ENCODE measurements at places on chromosomes 1 and 21.

DNA sequence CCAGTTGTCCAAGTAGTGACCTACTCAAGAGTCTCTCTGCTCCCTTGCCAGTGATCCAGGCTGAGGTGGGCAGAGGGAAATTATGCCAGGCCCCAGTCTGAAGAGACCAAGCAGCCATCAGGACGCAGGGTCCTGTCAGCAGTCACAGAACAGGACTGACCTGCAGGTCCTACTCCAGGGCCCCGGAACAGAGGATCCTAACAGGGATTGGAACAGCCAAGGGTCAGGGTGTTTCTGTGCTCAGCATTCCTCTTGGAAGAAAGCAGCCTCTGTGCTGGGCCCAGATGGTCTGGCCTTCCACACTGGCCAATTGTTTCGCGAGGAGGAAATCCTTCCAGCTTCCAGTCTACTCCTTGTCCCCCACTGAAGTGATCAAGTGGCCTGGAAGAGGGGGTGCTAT, 41.6 kb upstream of the USP1 start:
- no peak for DNase-seq

DNA sequence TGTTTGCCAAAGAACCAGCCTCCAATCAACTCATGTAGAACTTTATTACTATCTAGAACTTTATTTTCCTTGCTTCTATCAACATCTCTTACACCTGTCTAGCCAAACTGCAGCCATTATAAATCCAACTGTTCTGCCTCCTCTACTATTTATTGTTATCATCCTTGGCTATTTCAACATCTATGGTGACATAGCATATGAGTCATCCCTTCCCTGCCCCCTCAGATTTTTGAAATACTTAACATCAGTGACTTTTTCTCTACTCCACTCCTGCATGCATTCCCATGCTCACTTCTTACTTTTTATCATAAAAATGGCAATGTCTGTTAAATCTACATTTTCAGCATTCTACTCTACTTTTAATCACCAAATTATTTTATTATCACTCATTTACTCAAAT, 544.9 kb upstream of the NEGR1 start:
- no peak for DNase-seq

GRCh38 chr1:174040387-174040786, 18.2 kb upstream of the RC3H1 start:
- no peak for DNase-seq

- DNase-seq, result no peak
Observed at GRCh38 chr1:151003180-151003579, 3.5 kb downstream of the MINDY1 start.

DNA sequence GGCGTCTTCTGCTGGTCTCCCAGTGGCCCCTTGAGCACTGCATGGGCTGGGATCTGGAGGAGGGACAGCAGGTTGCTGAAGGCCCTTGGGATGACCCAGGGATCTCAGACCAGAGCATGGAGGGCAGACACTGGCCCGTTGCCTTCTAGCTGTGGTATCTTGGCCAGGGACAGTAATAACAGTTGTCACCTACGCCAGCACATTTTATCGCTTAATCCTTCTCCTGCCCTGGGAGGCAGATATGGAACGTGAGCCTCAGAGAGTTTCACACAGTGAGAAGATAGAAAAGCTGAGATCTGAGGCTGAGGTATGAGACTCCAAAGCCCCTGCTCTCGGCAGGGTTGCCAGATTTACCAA, 40.1 kb upstream of the RD3 start:
- no peak for DNase-seq

- DNase-seq, result peak; percentile 62
Observed at GRCh38 chr1:2539312-2539907, 9.3 kb upstream of the HES5 start.

- peak; percentile 60 for DNase-seq
Observed at GRCh38 chr1:211305044-211305443, 21.6 kb upstream of the TRAF5 start.

DNA sequence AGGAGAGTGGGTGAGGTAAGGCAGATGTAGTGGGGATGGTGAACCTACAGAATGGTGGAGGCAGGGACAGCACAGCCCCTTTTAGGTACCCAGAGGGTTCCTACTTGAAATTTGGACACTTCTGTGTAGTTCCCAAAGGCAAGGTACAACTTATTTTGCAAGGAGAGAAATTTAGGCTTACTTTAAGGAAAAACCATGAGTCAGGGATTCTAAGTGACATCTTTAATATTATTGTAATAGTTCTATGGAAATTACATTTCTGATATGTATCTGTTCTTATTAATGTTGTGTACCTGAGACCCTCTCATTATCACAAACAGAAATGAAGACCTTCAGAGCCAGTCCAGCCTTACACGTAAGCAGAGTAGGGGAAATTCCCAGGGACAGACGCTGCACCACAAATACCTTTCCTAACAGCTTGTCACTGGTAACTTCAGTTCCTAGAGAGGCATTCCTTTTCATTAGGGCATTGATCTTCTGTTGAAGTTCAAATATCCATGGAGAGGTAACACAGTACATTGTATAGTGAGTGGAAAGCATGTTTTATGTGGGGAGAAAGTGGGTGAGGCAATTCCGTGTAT, 7.9 kb downstream of the DYRK3 start:
- no peak for DNase-seq

DNA sequence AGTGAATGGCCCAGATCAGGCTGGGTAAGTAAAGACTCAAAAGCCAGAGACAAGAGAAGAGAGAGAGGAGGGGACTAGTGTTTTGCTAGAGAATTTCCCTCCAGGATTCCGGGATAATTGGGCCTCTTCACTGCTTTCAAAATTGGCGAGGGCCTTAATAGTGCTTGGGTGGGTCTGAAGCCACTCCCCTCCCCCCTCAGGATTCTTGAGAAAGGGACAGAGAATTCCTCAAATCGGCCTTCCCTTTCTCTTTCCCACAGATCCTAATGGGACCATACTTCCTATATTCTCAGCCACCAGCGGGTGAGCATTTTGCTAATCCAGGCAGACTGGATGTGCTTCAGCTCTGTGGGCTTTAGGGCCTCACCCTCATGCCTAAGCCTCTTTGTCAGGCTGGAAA, 11.9 kb downstream of the SFN start:
- DNase-seq, result no peak

- DNase-seq, result no peak
Observed at GRCh38 chr21:43832158-43832550, 32.9 kb upstream of the AGPAT3 start.

DNA sequence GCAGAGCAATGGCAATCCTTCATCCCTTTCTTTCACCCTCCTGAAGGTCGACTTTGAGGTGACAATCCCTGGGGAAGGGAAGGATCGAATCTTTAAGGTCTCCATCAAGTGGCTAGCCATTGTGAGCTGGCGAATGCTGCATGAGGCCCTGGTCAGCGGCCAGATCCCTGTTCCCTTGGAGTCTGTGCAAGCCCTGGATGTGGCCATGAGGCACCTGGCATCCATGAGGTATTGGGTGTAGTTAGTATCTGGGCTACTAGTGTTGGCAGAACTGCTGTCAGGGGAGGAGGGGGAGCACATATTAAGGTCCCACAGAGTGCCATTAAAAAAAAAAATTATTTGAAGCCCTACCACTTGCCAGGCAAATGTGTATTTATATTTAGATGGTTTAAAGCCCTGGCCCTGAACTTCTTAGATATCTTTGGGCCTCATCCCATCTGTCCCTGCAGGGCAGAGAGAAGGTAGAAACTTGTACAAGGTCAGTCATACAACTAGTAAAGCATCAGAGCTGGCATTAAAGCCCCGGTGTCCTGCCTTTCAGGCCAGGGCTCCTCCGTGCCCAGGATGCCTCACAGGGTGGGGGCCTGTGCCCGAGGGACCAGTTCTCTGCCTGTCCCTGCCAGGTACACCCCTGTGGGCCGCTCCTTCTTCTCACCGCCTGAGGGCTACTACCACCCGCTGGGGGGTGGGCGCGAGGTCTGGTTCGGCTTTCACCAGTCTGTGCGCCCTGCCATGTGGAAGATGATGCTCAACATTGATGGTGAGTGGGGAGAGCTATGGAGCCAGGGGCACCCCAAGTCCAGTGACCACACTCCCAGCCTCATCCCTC, 10.3 kb downstream of the AGO1 start:
- no peak for DNase-seq

DNA sequence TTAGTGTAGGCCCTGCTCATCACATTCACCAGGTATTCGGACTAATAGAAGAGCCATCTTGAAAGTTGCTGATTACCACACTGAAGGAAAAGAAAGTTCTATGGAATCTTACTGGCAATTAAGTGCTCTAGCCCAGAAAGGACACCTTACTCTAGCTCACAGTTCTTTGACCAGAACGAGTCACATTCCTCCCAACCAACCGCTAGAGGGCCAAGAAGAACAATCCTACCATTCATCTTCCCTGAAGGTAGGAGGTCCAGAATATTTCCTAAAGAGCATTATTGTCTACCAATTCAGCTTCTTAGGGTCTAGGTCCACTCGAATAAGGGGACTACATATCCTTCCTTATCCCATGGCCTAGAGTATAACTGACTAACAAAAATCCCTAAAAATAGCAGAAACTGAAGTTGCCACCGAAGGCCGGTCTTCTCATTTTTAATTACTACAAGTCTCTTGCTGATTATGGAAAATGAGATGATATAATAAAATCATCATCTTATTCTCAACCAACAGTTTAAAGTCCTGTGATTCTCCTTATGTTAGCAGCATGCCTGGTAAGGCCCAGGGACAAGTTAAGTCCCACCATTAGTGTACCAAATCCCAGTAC, 2.7 kb upstream of the FMO1 start:
- DNase-seq, result no peak

DNA sequence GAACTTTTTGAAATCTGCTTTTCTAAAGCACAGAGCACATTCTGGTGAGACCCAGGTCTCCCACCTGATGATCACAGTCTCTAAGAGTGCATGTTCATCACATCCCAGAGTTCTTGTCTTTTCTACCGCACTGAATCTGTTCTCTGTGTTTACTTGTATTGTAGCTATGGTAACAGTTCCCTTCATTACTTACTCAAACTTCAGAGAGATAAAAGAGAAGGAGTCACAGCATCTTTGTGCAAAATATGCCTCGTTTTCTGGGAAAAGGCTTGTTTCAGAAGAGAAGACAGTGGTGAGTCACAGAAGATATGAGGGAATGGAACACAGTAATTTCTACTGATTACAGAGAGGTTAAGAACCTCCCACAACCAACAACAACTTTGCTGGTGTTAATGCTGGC, 580.6 kb downstream of the PLA2G4A start:
- no peak for DNase-seq

GRCh38 chr1:67722292-67722944, 37.4 kb downstream of the GADD45A start:
- DNase-seq, result no peak

DNA sequence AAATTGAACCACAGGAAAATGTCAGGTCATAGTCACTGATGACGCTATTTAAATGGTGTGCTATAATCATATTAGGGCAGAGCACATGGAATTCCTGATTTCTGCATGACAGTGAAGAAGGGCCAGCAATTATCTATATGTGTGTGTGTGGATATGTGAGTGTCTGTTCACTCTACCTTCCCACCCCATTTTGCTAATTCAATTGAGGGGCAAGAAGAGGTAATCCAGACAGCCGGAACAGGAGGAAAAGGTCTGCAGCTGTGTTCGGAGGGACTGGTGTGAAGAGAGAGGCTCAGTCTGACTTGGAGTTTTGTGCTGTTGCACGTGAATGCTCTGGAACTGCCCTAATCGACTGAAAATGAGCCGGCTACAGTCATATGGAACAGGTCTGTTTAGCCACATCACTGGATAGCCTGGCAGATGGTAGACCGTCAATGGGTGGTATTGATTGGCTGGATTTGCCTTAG, 5.1 kb upstream of the ELAVL4 start:
- no peak for DNase-seq

DNA sequence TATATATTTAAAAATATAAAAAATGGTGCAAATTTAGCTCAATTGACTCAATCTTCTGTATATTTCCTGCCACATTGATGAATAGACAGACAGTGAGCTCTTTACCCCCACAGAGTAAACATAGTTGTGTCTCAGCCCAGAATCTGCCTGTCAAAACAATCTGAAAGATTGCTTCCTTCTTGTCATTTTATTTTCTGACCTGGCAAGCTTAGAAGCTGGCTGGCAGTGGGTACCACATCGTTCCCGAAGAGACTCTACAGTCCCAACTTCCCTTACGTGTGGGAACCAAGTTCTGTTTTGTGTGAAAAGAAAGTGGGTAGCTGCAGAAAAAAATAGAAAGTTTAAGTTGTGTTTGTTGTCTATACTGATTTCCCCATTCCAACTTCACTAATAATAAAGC, 629.3 kb upstream of the NEGR1 start:
- no peak for DNase-seq

- no peak for DNase-seq
Observed at GRCh38 chr1:224544346-224545110, 71.6 kb upstream of the CNIH3 start.

DNA sequence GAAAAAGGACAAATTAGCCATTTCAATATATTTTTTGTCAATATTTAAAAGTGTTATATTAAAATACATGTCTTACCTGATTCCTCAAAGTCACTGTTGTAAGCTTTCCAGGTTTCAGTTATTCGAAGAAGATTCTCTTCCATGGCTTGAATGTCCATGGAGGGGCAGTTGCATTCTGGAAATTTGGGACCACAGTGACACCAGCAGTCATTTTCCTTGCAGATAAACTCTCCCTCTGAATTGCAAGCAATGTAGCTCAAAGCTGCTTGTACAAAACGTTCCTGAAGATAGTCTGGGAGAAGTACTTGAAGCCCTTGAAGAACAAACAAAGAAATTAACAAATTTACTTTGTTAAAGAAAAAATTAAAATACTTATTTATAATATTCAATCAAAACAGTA, 251.7 kb downstream of the BRINP3 start:
- no peak for DNase-seq

All from activated T-cell treated with anti-CD3 and anti-CD28 coated beads, Interleukin-2, amount 50 U/mL, for 72 hours (primary cell).